Stimulated activated CD8-positive, alpha-beta memory T cell treated with anti-CD3 and anti-CD28 coated beads, Interleukin-15, amount 100 ng/mL, for 4 hours (primary cell): ENCODE measurements at places on chromosomes 4 and X.

DNA sequence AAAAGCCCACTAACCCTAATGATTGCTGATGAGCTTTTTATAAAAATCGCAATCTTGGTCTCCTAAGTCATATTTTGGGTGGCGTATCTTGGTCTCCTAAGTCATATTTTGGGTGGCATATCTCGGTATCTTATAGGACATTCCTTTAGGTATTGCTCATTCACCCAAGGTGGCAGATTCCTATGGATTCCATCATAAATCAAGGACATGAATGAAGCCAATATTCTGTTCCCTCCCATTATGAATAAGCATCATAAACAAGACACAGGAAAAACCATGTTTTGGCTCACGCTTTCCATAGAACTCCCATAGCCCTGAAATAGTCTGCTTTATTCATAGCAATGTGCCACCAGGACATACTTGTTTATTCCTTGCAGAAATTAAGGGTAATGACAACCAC is 95.0 kb upstream of the CD99 start:
- no peak for DNase-seq

DNA sequence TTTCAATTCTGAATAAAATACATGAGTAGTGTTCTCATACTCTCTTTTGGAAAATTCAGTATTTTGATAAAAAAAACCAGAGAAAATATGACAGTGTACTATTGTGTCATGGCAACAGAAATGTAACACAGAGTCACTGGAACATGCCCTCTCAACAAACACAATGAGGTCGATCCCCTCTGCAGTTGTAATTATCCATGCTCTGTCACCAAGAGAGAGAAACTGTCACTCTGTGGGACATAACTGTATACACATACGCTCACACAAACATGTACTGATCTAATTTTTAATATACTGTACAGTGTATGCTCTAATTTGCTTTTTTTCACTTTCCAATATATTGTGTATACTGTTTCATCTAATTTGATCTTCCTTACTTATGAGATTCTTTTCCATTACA is 1136.8 kb upstream of the TENM3 start:
- no peak for DNase-seq

GRCh38 chrX:68284281-68284904 is 148.9 kb downstream of the OPHN1 start:
- no peak for DNase-seq

- DNase-seq: no peak
These were observed 9.2 kb downstream of the VCX start for GRCh38 chrX:7852166-7852565.

GRCh38 chr4:100430451-100430850 is 87.4 kb downstream of the EMCN start:
- no peak for DNase-seq

DNA sequence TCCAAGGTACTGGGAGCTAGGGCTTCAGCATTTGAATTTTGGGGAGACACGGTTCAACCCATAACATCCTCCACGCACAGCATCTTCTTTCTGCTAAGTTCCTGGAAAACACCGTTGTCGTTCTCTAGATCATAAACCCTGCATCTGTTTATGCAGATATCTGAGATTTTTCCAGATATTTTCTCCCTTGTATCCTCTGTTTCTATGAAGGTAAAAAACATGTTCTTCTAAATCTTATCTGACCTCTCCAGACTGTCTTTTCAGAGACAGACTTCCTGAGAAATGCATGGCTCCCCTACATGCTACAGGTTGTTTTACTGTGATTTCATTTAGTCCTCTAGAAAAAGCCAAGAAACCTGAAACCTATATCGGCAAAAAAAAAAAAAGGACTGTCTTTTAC is 152.3 kb upstream of the KLF3 start:
- DNase-seq: no peak

DNA sequence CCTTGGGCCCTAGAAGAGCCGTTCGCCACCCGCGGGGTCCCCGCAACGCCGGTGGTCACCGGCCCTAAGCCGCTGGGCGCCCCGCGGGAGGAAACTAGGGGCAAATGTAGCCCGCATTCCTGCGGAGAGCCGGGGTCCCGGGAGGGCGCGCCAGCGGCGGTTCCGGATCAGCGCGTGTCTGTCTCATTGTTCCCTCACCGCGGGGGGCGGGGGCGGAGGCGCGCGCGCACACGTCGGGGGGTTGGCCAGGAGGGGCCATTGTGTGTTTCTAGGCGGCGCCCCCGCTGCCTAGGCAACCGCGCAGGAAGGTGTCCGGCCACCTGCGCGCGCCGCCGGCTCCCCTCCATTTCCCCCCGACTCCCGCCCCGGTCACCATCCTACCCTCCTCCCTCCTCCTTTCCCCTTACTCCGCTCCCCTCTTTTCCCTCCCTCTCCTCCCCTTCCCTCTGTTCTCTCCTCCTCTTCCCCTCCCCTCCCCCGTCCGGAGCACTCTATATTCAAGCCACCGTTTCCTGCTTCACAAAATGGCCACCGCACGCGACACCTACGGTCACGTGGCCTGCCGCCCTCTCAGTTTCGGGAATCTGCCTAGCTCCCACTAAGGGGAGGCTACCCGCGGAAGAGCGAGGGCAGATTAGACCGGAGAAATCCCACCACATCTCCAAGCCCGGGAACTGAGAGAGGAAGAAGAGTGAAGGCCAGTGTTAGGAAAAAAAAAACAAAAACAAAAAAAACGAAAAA is 789 bp upstream of the DDX3X start:
- peak; percentile 87 for DNase-seq

DNA sequence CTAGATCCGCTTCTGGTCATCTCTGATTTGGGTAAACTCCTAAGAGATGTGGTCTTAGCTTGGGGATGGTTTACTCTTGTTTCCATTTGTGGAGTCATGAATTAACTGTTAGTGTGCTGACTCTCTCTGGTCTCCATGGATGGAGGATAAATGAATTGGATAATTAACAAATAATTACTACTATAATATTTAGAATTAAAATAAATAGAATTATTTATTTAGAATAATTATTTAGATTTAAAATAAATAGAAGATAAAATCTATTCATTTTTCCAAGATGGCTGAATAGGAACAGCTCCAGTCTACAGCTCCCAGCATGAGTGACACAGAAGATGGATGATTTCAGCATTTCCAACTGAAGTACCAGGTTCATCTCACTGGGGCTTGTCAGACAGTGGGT is 1587.4 kb upstream of the AGA start:
- no peak for DNase-seq

- DNase-seq: no peak
These were observed 25.7 kb downstream of the SGMS2 start for GRCh38 chr4:107850438-107850837.

GRCh38 chr4:764405-765169 is 59.0 kb downstream of the PCGF3 start:
- DNase-seq: no peak
